ENCODE measurements at places on chromosomes 3 and 15.

GRCh38 chr3:52352566-52352965 is 36.4 kb downstream of the DNAH1 start:
- DNase-seq = no peak

GRCh38 chr3:178567611-178568010 is 31.4 kb downstream of the KCNMB2 start:
- DNase-seq = no peak

GRCh38 chr3:148797795-148798194 is 29.8 kb upstream of the CPB1 start:
- DNase-seq = no peak

- DNase-seq = no peak
These were observed 61.2 kb upstream of the CTNNB1 start for GRCh38 chr3:41138146-41138545.

- DNase-seq = no peak
These were observed 32.8 kb upstream of the UBE2E2 start for GRCh38 chr3:23170291-23170690.
